ENCODE measurements at places on chromosomes 13 and 19.
A peak's percentile ranks its signal among the peaks of the same experiment; 100 is the strongest.

- peak; percentile 12 for DNase-seq
Observed at GRCh38 chr19:30214651-30215051, 157.5 kb upstream of the ZNF536 start.

DNA sequence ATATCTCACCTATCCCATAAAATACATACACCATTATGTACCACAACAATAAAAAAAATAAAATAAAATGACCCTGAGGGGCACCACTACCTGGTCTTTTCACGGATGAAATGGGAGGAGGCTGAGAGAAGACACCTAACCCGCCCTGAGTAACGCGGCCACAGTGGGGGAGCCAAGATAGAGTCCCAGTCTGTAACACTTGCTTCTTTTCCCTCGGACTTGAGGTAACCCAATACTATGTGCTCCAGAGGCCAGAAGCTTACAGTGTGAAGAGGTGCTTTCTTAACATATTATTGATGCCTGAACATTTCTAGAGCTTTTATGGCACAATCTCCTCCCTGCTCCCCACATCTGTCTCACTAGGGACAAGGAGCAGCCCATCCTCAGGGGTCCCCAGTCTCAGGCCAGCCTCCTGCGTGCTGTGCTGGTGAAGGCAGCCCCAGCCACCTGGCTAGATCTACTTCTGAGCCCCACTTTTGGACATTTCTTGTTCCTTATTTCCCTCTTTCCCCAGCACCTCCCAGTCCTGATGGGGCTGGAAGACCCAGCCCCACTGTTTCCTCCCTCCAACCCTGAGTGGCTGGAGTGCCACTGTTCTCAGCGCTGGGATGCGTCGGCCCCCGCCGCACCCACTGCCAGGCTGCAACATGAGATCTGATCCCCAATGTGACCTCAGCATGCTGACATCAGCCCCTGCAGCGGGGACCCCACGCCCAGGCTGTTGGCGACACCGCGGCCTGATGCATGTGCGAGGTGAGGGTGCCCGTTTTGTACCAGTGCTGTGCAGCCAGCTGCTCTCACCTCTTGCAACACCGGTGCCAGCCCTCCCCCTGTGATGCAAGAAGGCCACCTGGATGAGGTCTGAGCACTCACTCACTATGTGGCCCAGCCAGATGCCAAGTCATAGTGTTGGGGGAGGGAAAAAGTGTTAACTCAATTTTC lies 143.3 kb downstream of the DCLK1 start:
- DNase-seq, result no peak

- DNase-seq, result no peak
Observed at GRCh38 chr13:83215627-83216026, 666.6 kb downstream of the SLITRK1 start.

DNA sequence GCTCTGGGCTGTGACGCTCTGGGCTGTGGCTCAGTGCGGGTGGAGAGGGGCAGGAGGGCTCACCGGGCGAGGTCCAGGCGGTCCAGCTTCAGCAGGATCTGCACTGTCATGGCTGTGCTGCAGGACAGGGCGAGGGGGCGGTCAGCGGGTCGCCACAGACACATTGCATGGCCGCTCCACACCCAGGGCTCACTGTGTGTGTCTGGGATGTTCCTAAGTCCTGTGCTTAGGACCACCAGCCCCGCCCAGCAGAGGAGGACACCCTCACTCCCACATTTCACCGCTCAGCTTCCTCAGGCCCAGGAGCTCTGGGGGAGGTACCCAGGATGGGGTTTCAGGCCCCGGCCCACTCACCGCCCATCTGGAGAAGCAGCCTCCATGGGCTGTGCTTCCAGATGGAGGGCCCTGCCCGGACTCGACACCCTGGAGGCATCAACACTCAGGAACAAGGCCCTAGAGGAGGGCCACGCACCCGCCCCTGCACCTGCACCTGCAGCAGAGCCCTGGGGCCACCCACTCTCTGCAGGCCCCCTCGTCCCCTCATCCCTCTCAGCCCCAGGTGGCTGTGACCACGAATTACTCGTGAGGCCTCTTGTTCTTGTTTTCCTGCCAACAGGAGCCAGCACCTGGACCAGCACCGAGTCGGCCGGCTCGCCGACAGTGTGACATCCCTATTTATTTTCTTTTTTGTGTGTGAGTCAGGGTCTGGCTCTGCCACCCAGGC lies 9.7 kb upstream of the CERS1 start:
- DNase-seq, result no peak

DNA sequence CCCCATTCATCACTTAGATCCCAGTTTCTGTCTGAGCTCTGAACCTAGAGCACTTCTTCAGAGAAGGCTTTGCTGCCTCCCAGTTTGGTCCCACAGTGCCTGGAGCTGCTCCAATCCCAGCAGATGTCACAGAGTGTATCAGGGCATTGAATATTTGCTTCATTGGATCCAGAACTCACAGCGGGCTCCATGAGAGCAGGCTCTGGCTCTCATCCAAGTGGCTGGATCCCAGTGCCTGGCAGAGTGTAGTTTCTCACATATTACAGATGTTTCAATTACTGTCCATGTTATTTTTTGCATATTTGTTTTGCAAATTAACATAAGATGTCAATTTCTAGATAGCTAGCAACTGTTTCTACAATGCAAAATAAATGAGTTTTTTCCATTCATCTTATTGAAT lies 50.6 kb downstream of the MYO16 start:
- DNase-seq, result no peak

DNA sequence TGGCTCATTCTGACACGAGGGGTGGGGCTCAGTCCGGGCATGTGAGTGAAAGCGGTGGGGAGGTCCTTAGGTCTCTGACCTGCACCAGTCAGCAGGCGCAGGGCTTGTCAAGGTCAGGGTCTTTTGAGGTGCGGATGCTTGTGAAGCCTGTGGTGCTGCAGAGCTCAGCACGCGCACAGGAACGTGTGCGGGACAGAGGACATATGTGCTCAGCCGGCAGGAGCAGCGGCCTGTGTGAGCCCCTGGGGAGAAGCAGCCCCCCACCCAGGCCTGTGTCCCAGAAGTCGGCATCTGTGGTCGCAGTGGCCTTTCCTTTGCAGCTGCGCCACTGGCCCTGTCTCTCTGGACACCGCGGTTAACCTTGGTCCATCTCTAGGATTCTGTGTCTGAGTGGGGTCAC lies 30.9 kb downstream of the ATP4B start:
- DNase-seq, result no peak
